T-cell (primary cell): ENCODE measurements at places on chromosomes 2 and 18. TPM values are rescaled to one million over a fixed set of nuclear protein-coding genes. Genes with fewer than 3 reads are reported as not detected.

The MYO1B gene
- 0.73 TPM for total RNA-seq

The HOXD8 gene
- not detected for total RNA-seq

The SIX3 gene
- total RNA-seq: not detected

The DNAH6 gene
- total RNA-seq: 0.56 TPM

The CABYR gene
- 0.25 TPM for total RNA-seq
